ENCODE measurements at places on chromosomes 4 and X.

GRCh38 chr4:99809326-99809725 lies 7.3 kb upstream of the DAPP1 start:
- peaks cover 17% of the 10 kb centered on the region for H3K27me3 ChIP-seq
- DNase-seq = no peak
- H3K4me3 ChIP-seq = no peak overlapping the region
- H3K27ac ChIP-seq = no peak overlapping the region
- no peaks in the 10 kb centered on the region for H3K36me3 ChIP-seq
- H3K4me1 ChIP-seq = no peaks in the 10 kb centered on the region

DNA sequence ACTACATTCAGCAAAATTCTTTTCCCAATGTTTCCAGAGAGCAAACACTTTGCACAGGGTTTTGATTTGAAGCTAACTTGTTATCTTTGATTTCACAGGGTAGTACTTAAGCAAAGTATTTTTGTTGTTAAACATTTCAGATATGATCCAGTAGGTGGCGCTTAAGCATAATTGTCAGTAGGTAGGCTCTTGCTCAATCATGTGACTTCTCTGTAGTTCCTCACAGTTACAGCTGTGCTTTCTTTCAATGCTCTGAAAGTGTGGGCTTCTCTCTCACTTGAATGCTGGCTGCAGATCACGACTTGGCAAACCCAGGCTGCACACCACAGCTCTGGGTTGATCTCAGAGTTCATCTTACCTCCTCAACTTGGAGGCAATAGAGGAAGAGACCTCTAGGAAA lies 1016.5 kb downstream of the SH3BGRL start:
- H3K4me1 ChIP-seq = no peaks in the 10 kb centered on the region
- H3K36me3 ChIP-seq = no peaks in the 10 kb centered on the region
- no peaks in the 10 kb centered on the region for H3K27me3 ChIP-seq
- H3K4me3 ChIP-seq = no peak overlapping the region

- no peaks in the 10 kb centered on the region for H3K27me3 ChIP-seq
- H3K27ac ChIP-seq = no peak overlapping the region
- no peaks in the 10 kb centered on the region for H3K36me3 ChIP-seq
Observed at GRCh38 chrX:104195489-104196084, 29.3 kb downstream of the FAM199X start.

- H3K4me1 ChIP-seq = peaks cover 31% of the 10 kb centered on the region
- peak overlapping the region; percentile 87 for H3K27ac ChIP-seq
- H3K4me3 ChIP-seq = peak overlapping the region; percentile 79
Observed at GRCh38 chr4:780716-781492, 45.0 kb downstream of the CPLX1 start.

GRCh38 chr4:52036886-52037530 lies 1.1 kb downstream of the SGCB start:
- peaks cover 8% of the 10 kb centered on the region for H3K27me3 ChIP-seq
- peak overlapping the region; percentile 80 for H3K27ac ChIP-seq
- peaks cover 18% of the 10 kb centered on the region for H3K36me3 ChIP-seq
- peak overlapping the region; percentile 97 for H3K4me3 ChIP-seq
- H3K4me1 ChIP-seq = peaks cover 37% of the 10 kb centered on the region

DNA sequence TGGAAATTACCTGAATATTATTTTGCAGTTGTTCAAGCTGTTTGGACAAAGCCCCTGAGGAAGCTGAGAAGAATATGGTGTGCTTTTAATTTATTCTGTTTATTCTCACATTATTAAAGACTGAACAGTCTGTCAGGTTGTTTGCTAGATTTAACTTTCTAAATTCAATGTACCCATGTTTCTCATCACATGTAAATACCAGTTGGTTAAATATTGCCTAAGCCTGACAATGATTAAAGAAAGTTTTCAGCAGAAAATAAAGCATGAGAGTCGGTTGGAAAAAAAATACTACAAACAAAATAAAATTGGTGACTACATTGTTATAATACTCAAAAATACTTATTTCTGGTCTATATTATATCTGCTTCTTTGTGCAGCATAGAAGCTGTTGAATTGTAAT lies 1974.7 kb downstream of the ARAP2 start:
- no peak overlapping the region for H3K4me3 ChIP-seq
- H3K4me1 ChIP-seq = no peaks in the 10 kb centered on the region

GRCh38 chr4:123564758-123565346 lies 168.3 kb downstream of the SPRY1 start:
- DNase-seq = peak; percentile 71
- H3K4me1 ChIP-seq = peaks cover 28% of the 10 kb centered on the region
- H3K36me3 ChIP-seq = no peaks in the 10 kb centered on the region
- no peak overlapping the region for H3K4me3 ChIP-seq

DNA sequence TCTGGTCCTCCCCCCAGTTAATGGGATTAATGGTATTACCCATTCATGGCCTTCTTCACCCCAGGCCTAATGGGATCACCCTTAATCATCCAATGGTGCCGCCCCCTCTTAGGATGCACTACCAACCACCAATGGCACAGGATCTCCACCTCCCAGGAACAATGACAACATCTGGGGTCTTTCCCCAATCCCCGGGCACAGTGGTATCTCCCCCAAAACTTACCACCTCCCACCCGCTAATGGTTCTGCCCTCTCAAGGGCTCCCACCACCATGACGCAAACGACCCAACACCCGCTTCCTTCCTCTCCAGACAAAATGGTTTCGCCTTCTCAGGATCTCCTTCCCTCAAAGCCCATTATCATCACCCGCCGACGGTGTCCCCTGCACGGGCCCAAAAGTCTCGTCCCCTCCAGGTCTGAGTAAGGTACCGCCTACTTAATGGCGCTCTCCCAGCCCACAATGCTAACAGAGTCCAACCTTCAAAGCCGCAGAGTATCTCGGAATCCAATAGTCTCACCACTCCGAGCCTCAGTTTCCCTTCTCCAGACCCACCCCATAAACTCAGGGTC lies 458 bp downstream of the GRIPAP1 start:
- H3K36me3 ChIP-seq = peaks cover 21% of the 10 kb centered on the region
- H3K27me3 ChIP-seq = no peaks in the 10 kb centered on the region

GRCh38 chr4:138630666-138631065 lies 384.9 kb upstream of the NOCT start:
- no peaks in the 10 kb centered on the region for H3K36me3 ChIP-seq
- no peak overlapping the region for H3K27ac ChIP-seq
- H3K4me1 ChIP-seq = peaks cover 6% of the 10 kb centered on the region

DNA sequence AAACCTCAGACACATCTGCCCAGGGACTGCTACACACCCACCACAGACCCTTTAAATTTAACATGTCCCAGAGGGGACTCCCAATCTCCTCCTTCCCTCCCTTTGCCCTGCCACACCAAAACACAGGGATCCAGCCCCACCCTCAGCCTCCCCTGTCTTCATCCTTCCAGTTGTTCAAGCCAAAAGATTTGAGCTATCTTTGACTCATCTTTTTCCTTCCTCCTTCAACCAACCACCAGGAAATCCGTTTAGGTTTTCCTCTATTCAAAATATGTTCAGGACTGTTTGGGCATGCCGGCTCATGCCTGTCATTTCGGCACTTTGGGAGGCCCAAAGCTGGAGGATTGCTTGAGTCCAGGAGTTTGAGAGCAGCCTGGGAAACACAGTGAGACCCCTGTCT lies 6.9 kb upstream of the STK32B start:
- no peaks in the 10 kb centered on the region for H3K36me3 ChIP-seq
- no peak overlapping the region for H3K4me3 ChIP-seq
- no peak for DNase-seq
- peaks cover 40% of the 10 kb centered on the region for H3K27me3 ChIP-seq

DNA sequence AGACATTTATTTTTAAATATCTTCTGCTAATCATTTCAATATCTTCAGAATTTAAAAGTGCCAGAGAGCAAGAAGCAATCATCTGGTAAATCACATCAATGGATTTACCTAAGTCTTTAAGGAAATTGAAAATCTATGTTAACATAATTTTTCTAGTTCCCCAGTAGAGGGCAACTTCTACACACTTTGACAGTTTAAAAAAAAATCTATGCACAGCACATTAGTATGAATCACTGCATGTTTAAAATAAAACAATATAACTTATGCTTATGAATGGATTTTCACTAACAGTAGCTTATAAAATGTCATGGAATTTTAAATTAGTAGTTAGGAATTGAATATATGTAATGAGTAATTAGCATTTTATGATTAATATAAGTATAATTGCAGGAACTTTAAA lies 126.5 kb downstream of the REELD1 start:
- DNase-seq = peak; percentile 43
- H3K27ac ChIP-seq = no peak overlapping the region
- H3K27me3 ChIP-seq = no peaks in the 10 kb centered on the region

Data from HFFc6 (cell line).